CD4-positive, alpha-beta T cell treated with Interferon alpha-2 for 1 hour (primary cell): ENCODE measurements at places on chromosomes 16 and 17.

- DNase-seq: no peak
Observed at GRCh38 chr17:58224315-58224714, 5.3 kb upstream of the MKS1 start.

DNA sequence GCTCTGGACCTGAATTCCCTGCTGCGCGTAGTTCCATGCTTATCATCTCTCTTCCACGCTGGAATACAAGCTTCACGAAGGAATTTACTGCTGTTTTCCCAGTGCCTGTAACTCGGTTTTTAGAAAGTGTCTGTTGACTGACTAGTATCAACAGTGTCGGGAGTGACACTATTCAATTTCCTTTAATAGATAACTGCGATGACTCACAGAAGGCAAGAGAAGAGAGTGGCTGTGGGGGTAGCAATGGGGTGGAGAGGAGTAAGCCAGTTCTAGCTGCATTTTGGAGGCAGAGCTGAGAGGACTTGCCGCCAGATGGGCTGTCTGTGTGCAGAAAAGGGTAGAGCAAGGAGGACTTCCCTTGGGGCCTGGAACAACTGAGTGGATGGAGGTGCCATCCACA lies 25.2 kb downstream of the B4GALNT2 start:
- DNase-seq: no peak

DNA sequence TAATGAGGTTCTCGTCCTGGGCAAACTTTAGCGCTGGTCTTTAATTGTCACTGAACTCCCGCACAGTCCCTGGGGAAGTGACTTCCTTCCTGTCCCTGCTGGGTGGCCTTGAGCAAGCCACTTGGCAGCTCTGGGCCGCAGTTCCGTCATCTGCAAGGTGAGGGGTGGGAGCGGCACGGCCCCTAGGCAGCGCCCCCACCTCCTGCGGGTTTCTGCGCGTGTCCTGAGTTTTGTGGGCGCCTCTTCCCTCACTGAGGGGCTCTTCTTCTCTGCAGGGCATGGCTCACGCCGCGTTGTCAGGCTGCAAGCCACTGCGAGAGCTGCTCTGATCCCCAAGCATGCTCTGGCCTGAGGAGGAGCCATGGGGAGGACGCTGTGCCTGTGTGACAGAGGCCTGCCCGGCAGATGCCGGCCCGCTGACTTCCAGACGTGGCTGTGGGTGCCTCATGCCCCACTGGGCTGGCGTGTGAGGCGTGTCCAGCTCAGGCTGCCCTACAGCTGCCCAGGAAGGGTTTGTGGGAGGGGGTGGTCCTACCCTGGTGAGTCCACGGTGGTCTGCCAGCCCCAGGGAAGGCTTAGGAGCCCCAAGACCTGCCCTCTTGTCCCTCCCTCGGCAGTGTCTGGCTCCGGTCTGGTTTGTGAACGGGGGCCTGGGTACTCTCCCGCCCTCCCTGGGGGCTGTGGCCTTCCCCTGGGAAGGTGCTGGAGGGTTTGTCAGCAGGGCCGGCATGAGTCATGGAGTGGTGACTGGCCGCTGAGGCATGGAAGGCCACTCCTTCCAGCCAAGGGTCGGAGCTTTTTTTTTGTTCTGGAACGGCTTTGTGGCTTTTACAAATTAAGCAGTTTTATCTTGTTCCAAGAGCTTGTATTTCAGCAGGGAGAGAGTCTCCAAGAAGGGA lies 182.0 kb downstream of the SEC14L1 start:
- no peak for DNase-seq

DNA sequence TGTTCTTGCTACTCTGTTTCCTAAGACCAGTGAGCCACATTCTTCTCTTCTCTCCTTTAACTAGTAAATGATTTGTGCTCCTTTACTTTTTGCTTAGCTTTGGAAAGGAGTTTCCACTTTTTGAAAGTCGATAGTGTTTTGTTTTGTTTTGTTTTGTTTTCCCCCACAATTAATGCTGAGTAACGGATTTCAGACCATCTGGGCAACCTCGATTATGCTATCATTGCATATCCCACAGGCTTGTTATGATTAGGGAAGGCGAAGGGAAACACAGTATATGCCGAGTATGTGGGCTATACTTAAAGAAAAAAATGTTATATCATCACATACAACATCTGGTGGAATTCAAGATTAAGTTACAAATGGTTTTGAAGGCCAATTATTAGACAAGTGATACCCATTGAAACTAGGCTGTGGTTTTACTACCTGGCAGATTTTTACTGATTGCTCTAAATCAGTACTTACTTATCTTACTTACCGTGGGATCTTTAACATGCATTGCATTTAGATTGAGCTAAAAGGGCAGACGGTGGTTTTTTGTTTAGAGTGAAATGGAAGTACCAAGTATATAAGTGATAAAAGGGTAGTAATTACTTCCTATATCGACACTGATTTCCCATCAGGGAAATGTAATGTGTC lies 361.3 kb upstream of the SOX9 start:
- no peak for DNase-seq

DNA sequence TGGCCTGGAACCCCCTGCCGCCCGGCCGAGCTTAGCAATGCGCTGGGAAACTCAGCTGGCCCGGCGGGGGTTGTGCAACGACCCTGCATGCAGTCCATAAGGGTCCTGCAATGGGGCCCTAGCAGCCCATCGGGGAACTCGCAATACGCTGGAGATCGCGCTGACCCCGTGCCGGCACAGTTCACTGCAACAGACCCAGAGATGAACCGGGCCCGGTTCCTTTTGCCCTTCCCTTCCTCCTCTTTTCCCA lies 375 bp downstream of the SLC25A11 start:
- DNase-seq: no peak

DNA sequence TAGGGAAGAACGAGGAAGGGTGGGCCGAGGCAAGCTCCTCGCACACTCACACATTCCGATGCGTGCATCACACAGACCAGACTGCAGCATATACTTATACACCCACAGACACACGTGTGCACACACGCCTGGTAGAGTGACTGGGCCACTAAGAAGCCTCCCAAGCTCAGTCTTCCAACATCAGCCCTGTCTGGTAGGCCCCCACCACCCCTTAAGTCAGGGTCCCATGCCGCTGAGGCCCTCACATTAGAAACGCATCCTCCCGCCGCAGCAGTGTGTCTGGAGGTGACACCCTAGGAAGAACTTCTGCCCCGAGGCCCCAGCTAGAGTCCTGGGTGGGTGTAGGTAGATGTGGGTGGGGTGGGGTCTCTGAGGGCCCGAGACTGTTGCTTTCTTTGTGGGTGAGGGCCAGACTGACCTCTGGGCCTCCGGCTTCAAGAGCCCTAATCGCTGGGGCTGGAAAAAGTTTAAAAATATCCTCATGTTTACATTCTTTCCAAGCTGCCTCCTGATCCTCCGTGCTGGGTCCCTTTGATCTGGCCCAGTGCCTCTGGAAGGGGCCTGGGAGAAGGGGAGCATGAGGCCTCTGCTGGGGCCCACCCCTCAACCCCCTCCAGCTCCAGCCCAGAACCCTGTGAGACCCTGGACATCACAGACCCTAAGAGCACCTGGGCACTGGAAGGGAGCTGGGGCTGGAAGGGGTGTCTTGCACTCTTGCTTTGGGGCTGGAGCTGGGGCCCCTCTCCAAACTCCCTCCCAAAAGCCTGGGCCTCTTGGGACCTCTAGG lies 13.6 kb downstream of the CDH16 start:
- no peak for DNase-seq

- no peak for DNase-seq
Observed at GRCh38 chr17:75693500-75694481, 26.7 kb downstream of the SAP30BP start.

DNA sequence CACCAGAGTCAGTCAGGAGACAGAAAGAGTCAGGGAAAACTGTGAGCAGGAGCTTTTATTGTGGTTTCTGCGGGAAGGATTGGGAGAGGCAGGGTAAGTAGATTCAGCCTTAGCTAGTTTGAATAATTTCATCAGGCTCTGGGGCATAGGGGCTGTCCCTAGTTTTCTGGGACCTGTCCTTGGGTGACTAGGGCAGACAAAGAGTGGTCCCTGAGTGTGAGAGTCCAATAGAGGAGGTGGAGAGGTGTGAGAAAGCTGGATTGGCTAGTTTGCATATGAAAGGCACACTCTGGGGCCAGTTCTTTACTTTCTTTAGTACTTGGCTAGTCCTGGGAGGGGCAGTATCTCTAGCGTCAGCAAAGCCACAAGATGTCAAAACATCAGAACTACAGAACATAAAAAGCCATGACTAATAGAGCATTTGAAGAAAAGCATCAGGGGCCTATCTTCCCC lies 255.6 kb downstream of the HS3ST3A1 start:
- DNase-seq: no peak
